ENCODE measurements at places on chromosomes 12 and 14. TPM values are rescaled to one million over a fixed set of nuclear protein-coding genes. Genes with fewer than 3 reads are reported as not detected.

Gene KRT71
- total RNA-seq, result not detected

DNA sequence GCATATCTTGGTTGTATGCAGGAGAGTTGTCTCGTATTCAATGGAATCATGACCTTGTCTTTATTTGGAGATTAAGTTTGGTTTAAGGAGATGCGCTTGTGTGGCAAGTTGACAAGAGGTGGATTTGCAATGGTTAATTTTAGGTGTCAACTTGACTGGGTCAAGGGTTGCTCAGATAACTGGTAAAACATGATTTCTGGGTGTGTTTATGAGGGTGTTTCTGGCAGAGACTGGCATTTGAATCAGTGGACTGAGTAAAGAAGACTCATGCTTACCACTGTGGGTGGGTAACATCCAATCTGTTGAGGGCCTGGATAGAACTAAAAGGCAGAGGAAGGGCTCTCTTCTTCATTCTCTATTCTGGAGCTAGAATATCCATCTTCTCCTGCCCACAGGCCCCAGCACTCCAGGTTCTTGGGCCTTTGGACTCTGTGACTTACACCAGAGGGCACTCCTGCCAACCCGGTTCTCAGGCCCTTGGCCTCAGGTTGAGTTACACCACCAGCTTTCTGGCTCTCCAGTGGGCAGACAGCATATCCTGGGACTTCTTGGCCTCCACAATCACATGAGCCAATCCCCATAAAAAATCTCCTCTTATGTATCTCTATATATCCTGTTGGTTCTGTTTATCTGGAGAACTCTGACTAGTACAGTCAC, 141.5 kb upstream of the ARID2 start:
- DNase-seq, result no peak
- no peaks in the 10 kb centered on the region for H3K4me1 ChIP-seq
- H3K4me3 ChIP-seq, result no peak overlapping the region
- H3K27ac ChIP-seq, result no peak overlapping the region
- no peaks in the 10 kb centered on the region for H3K36me3 ChIP-seq
- no peaks in the 10 kb centered on the region for H3K27me3 ChIP-seq

Gene SPIC
- not detected for total RNA-seq

DNA sequence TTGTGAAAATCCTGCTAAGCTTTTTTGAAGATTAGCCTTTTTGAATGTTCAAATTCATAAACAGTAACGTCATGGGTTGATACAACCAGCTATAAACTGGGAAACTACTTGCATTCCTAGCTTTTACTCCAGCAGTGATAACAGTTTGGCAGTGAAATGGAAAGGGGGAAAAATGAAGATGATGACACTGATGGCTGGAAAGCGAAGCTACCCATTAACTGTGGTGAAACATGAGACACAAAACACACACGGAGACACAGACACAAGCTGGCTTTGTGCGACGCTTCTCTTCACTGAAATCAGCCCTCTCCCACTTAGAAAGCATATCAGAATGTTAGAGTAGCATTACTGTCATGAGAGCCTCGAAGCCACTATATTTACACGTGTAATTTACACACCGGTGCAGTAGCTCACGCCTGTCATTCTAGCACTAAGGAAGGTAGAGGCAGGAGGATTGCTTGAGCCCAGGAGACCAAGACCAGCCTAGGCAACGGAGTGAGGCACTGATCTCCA, 15.7 kb downstream of the VPS37B start:
- DNase-seq, result no peak
- peaks cover 69% of the 10 kb centered on the region for H3K27me3 ChIP-seq
- H3K36me3 ChIP-seq, result peaks cover 7% of the 10 kb centered on the region
- no peak overlapping the region for H3K27ac ChIP-seq
- no peak overlapping the region for H3K4me3 ChIP-seq
- H3K4me1 ChIP-seq, result peaks cover 96% of the 10 kb centered on the region

Gene NRXN3
- not detected for total RNA-seq

- H3K27ac ChIP-seq, result no peak overlapping the region
- peaks cover 2% of the 10 kb centered on the region for H3K36me3 ChIP-seq
- peaks cover 14% of the 10 kb centered on the region for H3K27me3 ChIP-seq
- no peak for DNase-seq
- no peaks in the 10 kb centered on the region for H3K4me1 ChIP-seq
These were observed 73.1 kb upstream of the MYL2 start for GRCh38 chr12:110993434-110993833.

Gene PTPN6
- total RNA-seq, result 238 TPM

Gene IL22
- 5.4 TPM for total RNA-seq

DNA sequence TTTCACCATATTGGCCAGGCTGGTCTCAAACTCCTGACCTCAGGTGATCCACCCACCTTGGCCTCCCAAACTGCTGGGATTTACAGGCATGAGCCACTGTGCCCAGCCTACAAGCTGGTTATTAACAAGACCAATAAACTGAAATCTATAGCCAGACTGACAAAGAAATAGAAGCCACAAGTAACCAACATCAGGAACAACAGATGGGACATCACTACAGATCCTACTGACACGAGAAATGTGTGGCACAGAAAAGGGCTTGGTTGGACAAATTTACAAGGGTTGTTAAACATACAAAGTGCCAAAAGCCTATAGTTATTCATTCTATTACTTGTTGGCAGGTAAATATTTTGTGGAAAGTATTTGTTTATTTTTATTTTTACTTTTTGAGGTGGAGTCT, 11.6 kb downstream of the MTA1 start:
- H3K27ac ChIP-seq, result no peak overlapping the region
- DNase-seq, result no peak
- no peak overlapping the region for H3K4me3 ChIP-seq
- H3K27me3 ChIP-seq, result no peaks in the 10 kb centered on the region

- H3K27ac ChIP-seq, result peak overlapping the region; percentile 99
- no peaks in the 10 kb centered on the region for H3K27me3 ChIP-seq
- H3K36me3 ChIP-seq, result peaks cover 48% of the 10 kb centered on the region
- DNase-seq, result no peak
These were observed 144.1 kb upstream of the AMIGO2 start for GRCh38 chr12:47223848-47224213.

- peak overlapping the region; percentile 47 for H3K4me3 ChIP-seq
- peaks cover 22% of the 10 kb centered on the region for H3K4me1 ChIP-seq
- peak; percentile 45 for DNase-seq
- no peaks in the 10 kb centered on the region for H3K27me3 ChIP-seq
- H3K36me3 ChIP-seq, result no peaks in the 10 kb centered on the region
- H3K27ac ChIP-seq, result no peak overlapping the region
These were observed 41.2 kb downstream of the BEGAIN start for GRCh38 chr14:100546051-100546443.

DNA sequence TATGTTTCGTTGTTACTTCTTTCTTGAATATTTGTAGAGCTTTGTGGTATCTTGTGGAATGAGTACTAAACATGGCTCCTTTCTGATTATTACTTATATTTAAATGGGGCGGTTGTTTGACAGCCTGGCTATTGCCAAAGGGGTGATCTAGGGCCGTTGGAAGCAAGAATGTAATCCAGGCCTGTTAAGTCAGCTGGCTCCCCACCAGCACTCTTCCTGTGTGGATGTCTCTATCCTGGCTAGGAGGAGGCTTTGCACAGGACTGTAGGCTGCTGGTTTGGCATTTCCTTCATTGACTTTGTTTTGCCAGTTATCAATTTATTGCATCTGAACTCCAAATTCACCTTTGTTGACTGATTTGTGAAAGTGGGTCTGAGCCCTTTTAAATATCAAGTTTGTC, 5.6 kb downstream of the FAM234B start:
- no peak overlapping the region for H3K27ac ChIP-seq
- no peak overlapping the region for H3K4me3 ChIP-seq
- no peak for DNase-seq
- H3K36me3 ChIP-seq, result peaks cover 10% of the 10 kb centered on the region
